ENCODE measurements at places on chromosomes 1 and 21. TPM values are rescaled to one million over a fixed set of nuclear protein-coding genes. Genes with fewer than 3 reads are reported as not detected.
A peak's percentile ranks its signal among the peaks of the same experiment; 100 is the strongest.

GRCh38 chr1:91809317-91809716 is 76.6 kb downstream of the TGFBR3 start:
- H3K27ac ChIP-seq = no peak overlapping the region
- no peaks in the 10 kb centered on the region for H3K27me3 ChIP-seq
- H3K4me3 ChIP-seq = no peak overlapping the region
- no peak for DNase-seq

- H3K27me3 ChIP-seq = peaks cover 16% of the 10 kb centered on the region
- no peak for DNase-seq
- no peaks in the 10 kb centered on the region for H3K4me1 ChIP-seq
Measured at GRCh38 chr1:205942631-205943159, 561 bp downstream of the SLC26A9 start.

- H3K4me1 ChIP-seq = peaks cover 4% of the 10 kb centered on the region
- DNase-seq = no peak
- no peak overlapping the region for H3K4me3 ChIP-seq
- H3K27ac ChIP-seq = no peak overlapping the region
- H3K36me3 ChIP-seq = no peaks in the 10 kb centered on the region
Measured at GRCh38 chr1:58839147-58839795, 55.4 kb upstream of the JUN start.

- H3K36me3 ChIP-seq = no peaks in the 10 kb centered on the region
- DNase-seq = no peak
- H3K27me3 ChIP-seq = no peaks in the 10 kb centered on the region
- peaks cover 5% of the 10 kb centered on the region for H3K4me1 ChIP-seq
- no peak overlapping the region for H3K4me3 ChIP-seq
Measured at GRCh38 chr1:41149570-41149969, 92.5 kb downstream of the SCMH1 start.

DNA sequence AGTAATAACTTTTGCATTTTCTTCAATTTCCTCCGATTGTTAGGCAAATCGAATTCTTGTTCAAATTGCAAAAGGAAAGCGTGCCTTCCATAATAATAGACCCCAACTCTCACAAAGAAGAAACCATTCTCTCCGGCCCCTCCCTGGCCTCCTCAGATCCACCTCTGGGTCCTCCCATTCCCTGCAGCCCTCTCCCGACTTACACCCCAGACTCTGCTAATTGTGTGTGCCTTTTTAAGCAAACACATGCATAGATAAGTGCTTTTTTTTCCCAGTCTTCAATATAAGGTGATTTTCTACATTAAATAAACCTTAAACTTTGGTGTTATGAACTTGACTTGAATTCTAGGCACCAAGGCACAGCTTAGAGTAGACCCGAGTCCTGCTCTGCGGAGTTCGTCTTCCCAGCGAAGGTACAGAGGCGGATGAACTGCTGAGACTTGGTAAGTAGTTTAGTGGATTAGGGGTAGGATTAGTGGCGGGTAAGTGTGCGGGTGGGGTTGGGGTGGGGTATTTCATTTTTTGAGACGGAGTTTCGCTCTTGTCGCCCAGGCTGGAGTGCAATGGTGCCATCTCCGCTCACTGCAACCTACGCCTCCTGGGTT is 1.5 kb downstream of the L1TD1 start:
- DNase-seq = no peak
- no peak overlapping the region for H3K27ac ChIP-seq
- H3K4me3 ChIP-seq = no peak overlapping the region
- no peaks in the 10 kb centered on the region for H3K36me3 ChIP-seq
- H3K27me3 ChIP-seq = no peaks in the 10 kb centered on the region

- no peaks in the 10 kb centered on the region for H3K36me3 ChIP-seq
- peak overlapping the region; percentile 94 for H3K27ac ChIP-seq
- H3K27me3 ChIP-seq = no peaks in the 10 kb centered on the region
- DNase-seq = no peak
- H3K4me3 ChIP-seq = peak overlapping the region; percentile 91
Measured at GRCh38 chr1:51518586-51519047, 449 bp downstream of the EPS15 start.

GRCh38 chr1:164813776-164814175 is 254.8 kb downstream of the PBX1 start:
- no peak overlapping the region for H3K4me3 ChIP-seq
- H3K27me3 ChIP-seq = no peaks in the 10 kb centered on the region
- H3K27ac ChIP-seq = no peak overlapping the region

GRCh38 chr1:79004916-79005315 is 1.6 kb downstream of the ADGRL4 start:
- H3K36me3 ChIP-seq = no peaks in the 10 kb centered on the region
- H3K27ac ChIP-seq = no peak overlapping the region
- no peaks in the 10 kb centered on the region for H3K4me1 ChIP-seq
- H3K4me3 ChIP-seq = no peak overlapping the region

DNA sequence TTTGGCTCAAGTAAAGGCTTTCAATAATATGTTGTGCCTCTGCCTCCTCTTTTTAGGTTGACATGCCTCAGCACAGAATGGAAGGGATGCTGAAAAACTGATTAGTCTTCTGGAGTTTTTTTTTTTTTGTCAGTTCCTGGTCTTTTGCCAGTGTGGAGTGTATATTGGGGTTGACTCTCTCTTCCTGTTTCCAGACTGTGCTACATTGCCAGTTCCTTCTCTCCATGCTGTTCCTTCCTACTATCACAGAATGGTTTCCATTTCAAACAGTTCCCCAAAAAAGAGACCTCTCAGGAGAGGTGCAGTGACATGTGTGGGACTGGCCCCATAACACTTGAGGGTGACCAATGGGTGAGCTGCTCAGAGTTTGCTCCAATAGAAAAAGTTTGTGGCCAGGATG is 101.7 kb upstream of the ETV3 start:
- no peaks in the 10 kb centered on the region for H3K4me1 ChIP-seq
- H3K27me3 ChIP-seq = 0 out of 2 replicates have a peak, but pooled peaks cover 2% of the 10 kb centered on the region

GRCh38 chr1:109630081-109630897 is 10.7 kb downstream of the AMPD2 start:
- no peaks in the 10 kb centered on the region for H3K27me3 ChIP-seq
- no peak overlapping the region for H3K4me3 ChIP-seq
- H3K27ac ChIP-seq = no peak overlapping the region
- no peak for DNase-seq
- H3K4me1 ChIP-seq = no peaks in the 10 kb centered on the region

- no peaks in the 10 kb centered on the region for H3K27me3 ChIP-seq
- no peak for DNase-seq
- H3K36me3 ChIP-seq = no peaks in the 10 kb centered on the region
- H3K4me1 ChIP-seq = no peaks in the 10 kb centered on the region
- H3K4me3 ChIP-seq = no peak overlapping the region
Measured at GRCh38 chr1:241899210-241899609, 51.2 kb downstream of the EXO1 start.

DNA sequence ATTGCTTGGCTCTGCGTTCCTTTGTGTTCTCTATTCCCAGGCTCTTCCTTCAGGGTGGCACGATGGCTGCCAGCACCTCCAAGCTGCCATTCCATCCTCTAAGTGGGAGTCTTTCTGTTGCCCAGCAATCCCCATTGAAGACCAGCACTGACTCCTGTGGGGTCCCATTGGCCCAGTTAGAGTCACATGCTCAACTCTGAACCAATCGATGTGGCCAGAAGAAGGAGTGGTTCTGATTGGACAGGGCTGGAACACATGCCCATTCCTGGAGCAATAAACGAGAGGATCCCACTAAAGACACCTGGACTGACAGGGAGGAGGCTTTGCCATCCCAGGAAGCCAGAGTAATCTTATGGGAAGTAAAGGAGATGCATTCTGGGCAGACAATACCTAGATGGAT is 97.2 kb upstream of the IGSF21 start:
- peaks cover 9% of the 10 kb centered on the region for H3K27me3 ChIP-seq
- H3K4me3 ChIP-seq = no peak overlapping the region
- no peak for DNase-seq
- H3K36me3 ChIP-seq = no peaks in the 10 kb centered on the region
- no peak overlapping the region for H3K27ac ChIP-seq

GRCh38 chr1:199716729-199717128 is 310.8 kb upstream of the NR5A2 start:
- no peak overlapping the region for H3K27ac ChIP-seq
- no peaks in the 10 kb centered on the region for H3K4me1 ChIP-seq
- no peaks in the 10 kb centered on the region for H3K27me3 ChIP-seq
- no peak for DNase-seq

- H3K4me3 ChIP-seq = no peak overlapping the region
- H3K36me3 ChIP-seq = no peaks in the 10 kb centered on the region
- no peak overlapping the region for H3K27ac ChIP-seq
- H3K4me1 ChIP-seq = no peaks in the 10 kb centered on the region
- no peaks in the 10 kb centered on the region for H3K27me3 ChIP-seq
Measured at GRCh38 chr1:111197598-111198284, 2.7 kb downstream of the DENND2D start.

GRCh38 chr1:119451158-119451557 is 36.2 kb downstream of the HSD3B2 start:
- no peaks in the 10 kb centered on the region for H3K4me1 ChIP-seq
- no peak for DNase-seq
- no peak overlapping the region for H3K4me3 ChIP-seq
- H3K36me3 ChIP-seq = no peaks in the 10 kb centered on the region
- no peak overlapping the region for H3K27ac ChIP-seq

DNA sequence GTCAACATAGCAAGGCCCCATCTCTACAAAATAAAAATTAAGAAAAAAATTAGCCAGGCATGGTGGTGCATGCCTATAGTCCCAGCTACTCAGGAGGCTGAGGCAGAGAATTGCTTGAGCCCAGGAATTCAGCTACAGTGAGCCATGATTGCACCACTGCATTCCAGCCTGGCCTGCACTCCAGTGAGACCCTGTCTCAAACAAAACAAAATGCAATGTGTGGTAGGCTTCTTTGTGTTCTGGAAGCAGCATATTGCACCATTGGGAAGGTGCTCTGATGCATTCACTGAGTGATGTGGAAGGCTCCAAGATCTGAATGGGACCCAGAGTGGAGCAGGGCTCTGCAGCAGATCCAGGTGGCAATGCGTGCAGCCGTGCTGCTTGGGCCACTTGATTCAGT is 99.6 kb upstream of the COG2 start:
- H3K27me3 ChIP-seq = no peaks in the 10 kb centered on the region
- no peaks in the 10 kb centered on the region for H3K4me1 ChIP-seq

DNA sequence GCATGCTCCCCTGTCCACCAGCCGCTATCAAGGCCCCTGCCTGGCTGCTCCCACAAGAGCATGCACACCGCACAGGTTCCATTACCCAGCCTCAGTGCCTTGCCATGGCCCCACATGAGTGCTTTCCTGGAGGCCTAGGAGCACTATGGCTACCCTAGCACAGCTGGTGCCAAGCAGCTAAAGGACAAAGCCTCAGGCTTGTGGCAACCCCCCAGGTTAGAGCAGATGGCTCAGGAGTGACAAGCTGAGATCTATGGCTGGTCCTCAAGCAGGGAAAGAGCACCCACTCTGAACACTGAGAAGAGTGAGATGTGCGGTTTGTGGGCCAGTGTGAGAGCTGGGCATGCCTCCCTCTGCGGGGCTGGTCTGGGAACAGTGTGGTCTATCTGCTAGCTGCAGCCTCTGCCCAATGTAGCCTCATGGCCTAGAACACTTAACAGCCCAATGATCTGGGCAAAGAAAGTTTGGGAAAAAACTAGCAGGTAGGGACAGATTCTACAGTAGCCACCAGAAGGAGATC is 129.8 kb downstream of the VAV3 start:
- no peaks in the 10 kb centered on the region for H3K27me3 ChIP-seq
- H3K4me1 ChIP-seq = no peaks in the 10 kb centered on the region
- no peak overlapping the region for H3K27ac ChIP-seq
- H3K4me3 ChIP-seq = no peak overlapping the region
- no peak for DNase-seq
- no peaks in the 10 kb centered on the region for H3K36me3 ChIP-seq

DNA sequence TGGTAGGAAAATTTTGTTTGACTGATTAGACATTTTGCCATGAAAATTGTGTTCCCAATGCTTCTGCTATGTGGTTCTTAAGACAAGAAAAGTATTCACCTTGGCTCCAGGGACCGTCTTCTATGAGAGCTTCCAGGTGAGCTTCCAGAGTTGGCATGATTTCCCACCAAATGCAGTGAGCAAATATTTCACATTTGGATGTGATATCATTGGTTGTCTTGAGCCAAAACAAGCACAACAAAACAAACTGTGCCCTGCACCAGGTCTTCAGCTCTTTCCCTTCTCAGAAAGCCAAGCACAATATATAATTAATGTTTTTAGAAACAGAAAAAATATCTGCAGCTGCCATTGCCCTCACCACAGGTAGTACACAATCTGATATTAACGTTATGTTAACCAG is 1009.0 kb downstream of the PLA2G4A start:
- H3K4me3 ChIP-seq = no peak overlapping the region
- H3K27ac ChIP-seq = no peak overlapping the region
- no peaks in the 10 kb centered on the region for H3K4me1 ChIP-seq
- DNase-seq = no peak

- no peaks in the 10 kb centered on the region for H3K4me1 ChIP-seq
- no peaks in the 10 kb centered on the region for H3K36me3 ChIP-seq
- no peak overlapping the region for H3K27ac ChIP-seq
- no peak for DNase-seq
- no peak overlapping the region for H3K4me3 ChIP-seq
- no peaks in the 10 kb centered on the region for H3K27me3 ChIP-seq
Measured at GRCh38 chr1:81700728-81701470, 99.8 kb upstream of the ADGRL2 start.

DNA sequence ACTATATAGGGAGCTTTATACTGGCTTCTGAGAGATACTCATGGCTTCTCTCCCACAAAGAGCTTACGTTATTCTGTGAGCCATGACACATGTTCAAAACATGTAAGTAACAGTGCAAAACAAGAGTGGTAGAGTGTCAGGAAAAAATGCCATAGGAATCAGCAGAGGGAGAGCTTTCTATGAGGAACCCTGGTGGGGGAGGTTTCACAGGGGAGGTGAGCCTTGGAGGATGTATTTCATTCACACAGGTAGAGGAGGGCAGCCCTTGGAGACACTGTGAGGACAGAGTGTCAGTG is 72.7 kb upstream of the LYST start:
- DNase-seq = no peak
- H3K4me1 ChIP-seq = peaks cover 12% of the 10 kb centered on the region
- H3K36me3 ChIP-seq = no peaks in the 10 kb centered on the region
- H3K4me3 ChIP-seq = no peak overlapping the region
- peak overlapping the region; percentile 2 for H3K27ac ChIP-seq

- no peak for DNase-seq
- no peaks in the 10 kb centered on the region for H3K36me3 ChIP-seq
- H3K27ac ChIP-seq = no peak overlapping the region
- no peaks in the 10 kb centered on the region for H3K4me1 ChIP-seq
- no peak overlapping the region for H3K4me3 ChIP-seq
Measured at GRCh38 chr21:42189860-42190485, 29.0 kb upstream of the ABCG1 start.

DNA sequence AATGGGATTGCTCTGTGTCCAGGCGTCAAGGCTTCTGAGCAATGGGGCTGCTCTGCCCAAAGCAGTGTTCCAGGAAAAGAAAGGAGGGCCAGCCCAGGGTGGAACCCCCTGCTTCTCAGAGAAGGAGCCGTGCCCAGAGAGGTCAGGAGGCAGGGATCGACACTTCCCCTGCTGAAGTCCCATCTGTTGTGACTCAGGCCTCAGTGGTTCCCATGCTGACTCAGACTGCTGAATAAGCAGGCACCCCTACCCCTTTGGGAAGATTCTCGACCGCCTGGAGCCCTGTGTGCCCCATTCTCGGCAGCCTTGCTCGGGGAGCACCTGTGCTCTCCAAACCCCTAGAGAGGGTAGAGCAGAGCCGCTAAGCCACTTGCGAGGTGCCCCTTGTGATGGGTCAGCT is 23.9 kb downstream of the PKP1 start:
- H3K36me3 ChIP-seq = no peaks in the 10 kb centered on the region
- no peak overlapping the region for H3K4me3 ChIP-seq
- DNase-seq = no peak
- no peaks in the 10 kb centered on the region for H3K4me1 ChIP-seq
- peaks cover 27% of the 10 kb centered on the region for H3K27me3 ChIP-seq
- no peak overlapping the region for H3K27ac ChIP-seq

OLFML3 gene
- total RNA-seq = 0.15 TPM

PLK3 gene
- 13.7 TPM for total RNA-seq

FNDC5 gene
- 2.6 TPM for total RNA-seq

SYT14 gene
- total RNA-seq = not detected
